ENCODE measurements at places on chromosomes 2 and 18.

DNA sequence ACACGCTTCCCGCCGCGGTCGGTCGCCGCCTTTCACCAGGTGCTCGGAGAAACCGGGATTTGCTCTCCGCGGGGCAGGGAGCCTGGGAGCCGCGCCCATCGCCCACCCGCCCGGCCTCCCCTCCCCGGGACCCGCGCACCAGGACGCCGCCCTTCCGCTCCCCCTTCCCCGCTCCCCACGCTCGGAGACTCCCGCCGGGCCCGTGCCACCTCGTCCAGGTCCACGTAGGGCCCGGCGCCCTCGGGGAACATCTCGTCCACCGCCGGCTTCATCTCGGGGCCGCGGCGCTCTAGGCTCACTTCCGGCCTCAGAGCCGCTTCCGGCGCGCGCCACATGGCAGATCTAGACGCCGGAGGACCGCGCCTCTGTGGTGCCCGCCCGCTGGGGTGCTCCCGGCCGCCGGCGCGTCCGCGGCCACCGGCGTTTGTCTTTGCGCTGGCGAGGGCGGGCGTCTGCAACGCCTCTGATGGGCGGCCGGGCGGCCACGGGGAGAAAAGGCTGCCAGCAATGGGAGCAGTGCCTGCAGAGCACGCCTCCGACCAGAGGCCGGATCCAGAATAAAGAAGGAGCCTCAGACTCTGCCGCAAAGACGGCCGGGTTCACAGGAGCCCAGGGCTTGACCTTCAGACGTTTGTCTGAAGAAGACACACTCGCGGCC lies at the start of gene COPS9:
Gene COPS9, minus strand, starts transcription at position 293 of the 658 bp plus-strand sequence. Its CDS starts 21 bp downstream, at position 272.
- DNase-seq = peak; percentile 72

- DNase-seq = no peak
Measured at GRCh38 chr2:7003895-7004294, 86.7 kb downstream of the RNF144A start.

DNA sequence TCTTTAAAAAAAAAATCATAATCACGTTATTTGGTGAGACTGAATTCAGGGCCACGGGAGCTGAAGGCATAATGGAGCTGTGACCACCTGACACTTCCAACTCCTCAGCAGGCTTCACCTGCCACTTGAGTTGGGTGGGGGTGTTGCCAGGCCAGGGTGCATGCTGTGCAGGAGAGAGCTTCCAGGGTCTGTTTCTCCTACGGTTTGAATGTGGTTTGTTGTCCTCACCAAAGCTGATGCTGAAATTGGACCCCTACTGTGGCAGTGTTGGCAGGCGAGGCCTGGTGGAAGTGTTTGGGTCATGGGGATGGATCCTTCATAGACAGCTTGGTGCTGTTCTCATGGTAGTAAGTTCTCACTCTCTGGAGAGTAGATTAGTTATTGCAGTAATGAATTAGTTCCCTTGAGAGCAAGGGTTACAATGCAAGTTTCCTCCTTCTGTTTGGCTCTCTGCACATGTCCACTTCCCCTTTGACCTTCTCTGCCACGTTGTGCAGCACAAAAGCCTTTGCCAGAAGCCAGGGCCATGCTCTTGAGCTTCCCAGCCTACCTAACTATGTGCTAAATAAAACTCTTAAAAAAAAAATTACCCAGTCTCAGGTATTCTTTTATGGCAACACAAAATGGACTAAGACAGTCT lies 38.3 kb upstream of the ANKRD44 start:
- DNase-seq = no peak

GRCh38 chr18:57574866-57575265 lies 11.6 kb downstream of the FECH start:
- DNase-seq = no peak

DNA sequence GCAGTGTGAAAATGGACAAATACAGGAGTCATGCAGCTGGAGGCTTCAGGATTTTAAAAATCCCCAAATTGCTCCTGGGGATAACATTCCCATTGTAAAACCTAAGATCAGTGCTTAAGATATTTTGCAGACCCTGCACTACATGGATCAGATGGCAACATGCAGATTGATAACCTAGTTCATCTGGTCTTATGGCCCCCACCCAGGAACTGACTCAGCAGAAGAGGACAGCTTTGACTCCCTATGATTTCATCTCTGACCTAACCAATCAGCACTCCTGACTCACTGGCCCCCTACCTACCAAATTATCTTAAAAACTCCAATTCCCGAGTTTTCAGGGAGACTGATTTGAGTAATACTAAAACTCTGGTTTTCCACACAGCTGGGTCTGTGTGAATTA lies 20.0 kb downstream of the SRBD1 start:
- DNase-seq = no peak

DNA sequence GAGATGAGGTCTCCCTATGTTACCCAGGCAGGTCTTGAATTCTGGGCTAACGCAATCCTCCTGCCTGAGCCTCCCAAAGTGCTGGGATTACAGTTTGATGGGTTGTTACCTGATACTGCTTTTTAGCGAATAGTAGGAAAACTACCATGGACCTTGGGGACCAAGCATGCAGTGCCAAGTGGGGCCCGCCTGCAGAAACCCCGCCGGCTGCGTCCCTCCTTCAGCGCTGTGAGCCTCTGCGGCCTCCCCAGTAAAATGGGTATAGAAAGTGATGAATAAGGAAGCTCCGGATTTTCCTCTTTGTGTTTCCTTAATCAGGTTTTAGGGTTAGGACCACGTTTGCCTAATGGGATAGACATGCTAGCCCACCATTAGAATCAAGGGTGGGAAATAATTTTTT lies 30.4 kb downstream of the RAMP1 start:
- no peak for DNase-seq

DNA sequence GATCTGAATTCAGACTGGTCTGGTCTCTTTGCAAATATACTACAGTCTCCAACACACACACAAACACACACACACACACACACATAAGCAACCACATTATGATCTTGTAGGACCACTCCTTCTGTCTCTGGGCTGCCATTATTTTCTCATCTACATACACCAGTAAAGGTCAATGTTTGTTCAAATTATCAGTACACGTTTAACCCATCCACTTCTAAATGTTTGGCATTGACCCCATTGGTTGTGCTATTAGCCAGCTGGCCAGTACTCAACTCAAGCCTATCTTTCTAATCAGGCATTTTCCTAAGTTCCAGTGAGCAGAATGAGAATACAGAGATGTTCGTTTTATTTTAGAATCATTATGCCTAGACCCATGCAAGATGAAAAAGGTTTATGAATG lies 186.4 kb downstream of the CNTNAP5 start:
- DNase-seq = no peak

- no peak for DNase-seq
Measured at GRCh38 chr2:7450833-7451190, 533.6 kb downstream of the RNF144A start.

DNA sequence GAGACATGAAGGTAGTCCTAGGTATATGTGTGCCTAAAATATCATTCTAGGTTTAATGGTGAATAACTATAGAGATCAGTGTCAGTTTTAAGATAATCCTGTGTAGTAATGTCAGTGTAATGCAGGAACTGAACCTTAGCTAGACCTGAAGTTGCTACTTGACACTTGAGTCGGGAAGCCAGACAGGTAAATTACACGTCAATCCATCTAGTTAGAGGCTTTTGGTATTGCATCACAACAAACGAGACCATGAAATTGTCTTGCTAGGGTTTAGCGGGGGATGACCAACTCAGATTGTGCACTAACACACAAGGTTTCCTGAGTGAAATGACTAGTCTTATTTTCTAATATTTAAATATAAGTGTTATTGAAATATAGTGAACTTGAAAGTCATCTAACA lies 2.0 kb downstream of the YPEL5 start:
- no peak for DNase-seq

DNA sequence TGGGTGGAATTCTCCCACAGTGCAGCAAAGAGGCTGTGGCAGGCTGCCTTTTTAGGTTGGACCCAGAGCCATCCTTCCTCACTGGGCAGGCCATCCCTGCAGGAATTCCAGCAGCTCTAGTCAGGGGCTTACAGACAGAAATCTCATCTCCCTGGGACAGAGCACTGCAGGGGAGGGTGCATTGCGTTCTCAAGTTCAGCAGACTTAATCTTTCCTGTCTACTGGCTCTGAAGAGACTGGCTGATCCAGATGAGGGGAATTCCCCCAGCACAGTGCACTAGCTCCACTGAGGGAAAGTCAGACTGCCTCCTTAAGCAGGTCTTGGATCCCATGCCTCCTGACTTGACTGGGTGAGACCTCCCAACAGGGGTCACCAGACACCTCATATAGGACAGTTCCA lies 899.7 kb upstream of the VRK2 start:
- DNase-seq = no peak

DNA sequence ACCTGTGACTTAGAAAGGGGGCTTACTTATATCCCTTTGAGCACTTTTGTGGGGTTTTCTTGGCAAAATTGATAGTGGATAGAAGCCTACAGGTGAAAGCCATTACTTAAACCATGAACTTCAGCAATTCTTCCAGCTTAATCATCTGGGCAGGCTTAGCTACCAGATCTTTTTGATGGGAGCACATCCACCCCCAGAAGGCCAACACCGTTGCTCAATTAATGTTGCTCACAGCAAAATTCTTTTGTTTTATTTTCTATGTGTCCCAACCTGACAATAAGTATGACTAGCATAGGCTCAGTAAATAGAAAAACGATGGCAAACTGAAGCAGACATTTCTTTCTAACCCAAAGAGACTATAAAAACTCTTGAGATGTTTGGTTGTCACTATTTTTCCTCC lies 269.4 kb upstream of the TCF4 start:
- DNase-seq = no peak

- DNase-seq = no peak
Measured at GRCh38 chr2:232249096-232249495, 129.5 kb upstream of the ALPP start.

- no peak for DNase-seq
Measured at GRCh38 chr2:72092111-72092510, 55.6 kb downstream of the CYP26B1 start.

- no peak for DNase-seq
Measured at GRCh38 chr2:177550264-177551200, 158.0 kb downstream of the AGPS start.

- DNase-seq = no peak
Measured at GRCh38 chr2:112718863-112719370, 1.9 kb upstream of the NT5DC4 start.

Data from NCI-H510A (cell line).